ENCODE measurements at places on chromosomes 13 and 19. TPM values are rescaled to one million over a fixed set of nuclear protein-coding genes. Genes with fewer than 3 reads are reported as not detected.

ZNF544 gene
- 23.4 TPM for polyA plus RNA-seq

NUP58 gene
- polyA plus RNA-seq: 43.6 TPM

PRSS57 gene
- polyA plus RNA-seq: not detected

NCAN gene
- 1.3 TPM for polyA plus RNA-seq

TMEM150B gene
- polyA plus RNA-seq: 0.40 TPM

NLRP4 gene
- not detected for polyA plus RNA-seq

LYPD3 gene
- polyA plus RNA-seq: 10.2 TPM

B3GNT8 gene
- polyA plus RNA-seq: 1.6 TPM

ADGRE3 gene
- polyA plus RNA-seq: not detected

SNRNP70 gene
- polyA plus RNA-seq: 175 TPM

SLC25A30 gene
- polyA plus RNA-seq: 19.6 TPM

KIR2DL1 gene
- not detected for polyA plus RNA-seq

SIGLEC8 gene
- polyA plus RNA-seq: 0.19 TPM

PGLYRP2 gene
- polyA plus RNA-seq: not detected

CYP2A13 gene
- not detected for polyA plus RNA-seq

ERFL gene
- 0.12 TPM for polyA plus RNA-seq

MISP gene
- polyA plus RNA-seq: 0.07 TPM

DIRAS1 gene
- polyA plus RNA-seq: 1.6 TPM

VAV1 gene
- not detected for polyA plus RNA-seq

SLC25A41 gene
- polyA plus RNA-seq: 0.44 TPM

ZNF491 gene
- polyA plus RNA-seq: 4.0 TPM

NTF4 gene
- 2.4 TPM for polyA plus RNA-seq

- no peak for DNase-seq
These were observed 28.6 kb downstream of the PAK4 start for GRCh38 chr19:39154100-39154628.

GRCh38 chr19:4687396-4687795, 17.3 kb upstream of the MYDGF start:
- DNase-seq: no peak

- DNase-seq: no peak
These were observed 14.3 kb upstream of the F7 start for GRCh38 chr13:113091211-113091771.

- DNase-seq: no peak
These were observed 39.2 kb downstream of the STK24 start for GRCh38 chr13:98537740-98538139.

- no peak for DNase-seq
These were observed 205.5 kb upstream of the SOX21 start for GRCh38 chr13:94917824-94918223.

GRCh38 chr13:19663416-19663979, 30.0 kb downstream of the MPHOSPH8 start:
- no peak for DNase-seq

DNA sequence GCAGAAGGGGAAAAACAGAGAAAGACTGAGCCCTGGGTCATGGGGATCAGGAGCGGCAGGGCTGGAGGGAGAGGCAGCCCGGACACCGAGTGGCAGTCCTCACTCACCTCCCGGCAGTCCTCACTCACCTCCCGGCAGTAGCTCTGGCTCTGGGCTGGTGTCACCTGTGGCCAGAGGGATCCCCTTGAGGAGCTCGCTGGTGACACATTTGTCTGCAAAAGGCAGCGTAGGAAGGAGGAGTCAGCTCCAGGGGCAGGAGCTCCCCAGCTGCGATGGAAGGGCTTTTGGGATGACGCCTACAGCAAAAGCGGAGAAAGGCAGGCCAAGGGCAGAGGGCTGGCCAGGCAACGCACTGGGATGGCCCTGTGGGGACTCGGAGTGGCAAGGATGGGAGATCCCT, 739 bp downstream of the EIF3G start:
- DNase-seq: no peak

DNA sequence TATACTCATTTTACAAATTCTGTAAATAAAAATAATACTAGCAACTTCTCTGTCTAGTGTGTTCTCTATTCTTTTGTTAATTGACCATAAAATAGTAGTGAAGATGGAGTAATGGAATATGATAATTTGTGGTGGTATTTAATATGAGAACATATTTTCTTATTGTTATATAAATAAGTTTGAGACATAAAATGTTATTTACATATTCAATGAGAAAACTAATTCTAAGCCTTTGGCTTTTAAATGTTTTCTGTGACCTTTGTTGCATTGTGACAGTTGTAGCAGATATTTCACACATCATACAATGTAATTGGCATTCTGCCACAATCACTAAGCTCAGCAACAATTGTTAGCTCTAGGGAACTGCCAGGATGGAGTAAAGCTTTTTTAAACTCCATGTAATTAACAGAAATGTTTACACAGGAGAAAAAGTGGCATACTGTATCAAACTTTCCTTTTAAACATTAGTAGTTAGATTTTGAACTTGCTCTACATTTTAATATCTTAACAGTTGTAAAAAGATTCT, 562.1 kb upstream of the PCDH9 start:
- DNase-seq: no peak

DNA sequence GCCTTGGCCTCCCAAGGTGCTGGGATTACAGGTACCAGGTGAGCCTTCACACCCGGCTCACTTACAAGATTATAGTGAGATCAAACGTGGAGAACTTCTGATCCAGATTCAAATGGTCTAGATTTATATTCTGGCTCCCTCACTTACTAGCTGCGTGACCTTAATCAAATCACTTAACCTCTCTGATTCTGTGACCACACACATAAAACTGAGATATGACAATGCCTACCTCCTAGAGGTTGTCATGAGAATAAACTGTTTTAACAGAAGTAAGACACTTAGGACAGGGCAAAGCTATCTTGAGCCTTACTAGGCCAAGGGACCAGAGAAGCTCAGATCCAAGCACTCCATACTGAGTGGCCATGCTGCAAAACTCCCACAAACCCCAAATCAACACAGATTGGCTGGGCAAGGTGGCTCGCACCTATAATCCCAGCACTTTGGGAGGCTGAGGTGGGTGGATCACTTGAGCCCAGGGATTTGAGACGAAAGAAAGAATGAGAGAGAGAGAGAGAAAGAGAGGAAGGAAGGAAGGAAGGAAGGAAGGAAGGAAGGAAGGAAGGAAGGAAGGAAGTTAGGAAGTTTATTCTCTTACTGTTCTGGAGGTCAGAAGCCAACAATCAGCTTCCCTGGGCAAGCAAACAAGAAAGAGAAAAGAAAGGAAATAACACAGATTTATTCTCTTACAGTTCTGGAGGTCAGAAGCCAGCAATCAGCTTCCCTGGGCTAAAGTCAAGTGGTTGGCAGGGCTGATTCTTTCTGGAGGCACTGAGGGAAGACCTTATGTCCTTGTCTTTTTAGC, 46.1 kb upstream of the MAP3K10 start:
- DNase-seq: no peak

DNA sequence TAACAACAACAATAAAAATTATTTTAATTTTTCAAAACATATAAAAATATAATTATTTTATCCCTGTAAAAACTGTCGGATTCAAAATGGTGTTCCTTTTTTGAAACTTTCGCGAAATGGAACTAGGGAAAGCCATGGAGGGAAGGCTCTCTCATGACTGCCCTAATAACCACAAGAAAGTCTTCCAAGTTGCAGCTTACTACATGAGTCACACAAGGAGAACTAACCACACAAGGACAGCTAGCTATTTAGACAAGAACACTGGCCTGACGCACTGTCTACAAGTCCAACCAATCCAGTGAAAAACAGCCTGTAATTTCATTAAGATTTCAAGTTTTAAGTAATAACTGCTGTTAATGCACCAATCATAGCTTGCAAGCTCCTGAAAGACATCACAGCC, 319.2 kb upstream of the PCDH9 start:
- DNase-seq: no peak

DNA sequence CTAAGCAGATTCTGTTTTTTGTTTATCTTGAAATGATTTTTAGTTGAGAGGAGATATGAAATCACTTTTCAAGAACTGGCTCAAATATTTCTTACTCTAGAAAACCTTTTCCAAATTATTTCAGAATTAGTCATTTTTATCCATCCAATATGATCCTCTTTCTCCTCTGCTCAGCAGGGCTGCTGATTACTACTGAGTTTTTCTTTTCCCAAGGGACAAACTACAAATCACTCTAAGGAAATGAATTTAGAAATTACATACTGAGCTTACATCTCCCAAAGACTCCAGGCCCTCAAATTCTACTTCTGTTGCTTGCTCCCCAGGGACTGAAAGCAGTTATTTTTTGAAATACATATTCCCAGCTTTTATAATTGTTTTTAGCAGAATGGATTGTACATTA, 87.4 kb upstream of the UFM1 start:
- no peak for DNase-seq

DNA sequence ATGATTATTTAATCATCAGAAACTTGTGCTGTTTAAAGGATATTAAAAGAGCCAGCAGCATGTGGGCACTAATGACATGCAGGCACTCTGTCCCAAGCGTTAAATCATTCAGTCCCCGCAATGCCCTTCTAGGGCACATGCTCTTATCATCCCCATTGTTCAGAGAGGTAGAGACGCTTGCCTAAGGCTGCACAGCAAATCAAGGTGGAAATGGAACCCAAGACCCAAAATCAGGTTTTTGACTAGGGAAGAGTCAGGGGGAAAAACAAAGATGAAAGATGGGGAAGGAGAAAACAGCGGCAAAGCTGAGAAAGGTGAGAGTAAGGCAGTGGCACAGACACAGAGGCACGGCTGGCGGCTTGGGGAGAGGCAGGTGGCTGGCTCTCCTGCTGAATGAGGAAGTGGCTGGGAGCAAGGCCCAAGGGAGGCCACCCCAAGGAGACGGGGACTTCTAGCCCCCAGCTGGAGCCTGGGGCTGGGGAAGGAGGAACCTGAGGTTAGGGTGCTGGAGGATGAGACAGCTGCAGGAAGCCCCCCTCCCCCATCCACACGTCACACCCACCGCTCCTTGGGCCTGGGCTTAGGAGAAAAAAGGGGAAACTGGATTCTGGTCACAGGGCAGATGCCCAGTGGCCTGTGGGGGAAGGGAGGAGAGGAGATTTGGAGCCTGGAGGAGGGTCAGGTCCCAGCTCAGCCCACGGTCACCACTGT, 1.0 kb upstream of the TYROBP start:
- DNase-seq: no peak

- no peak for DNase-seq
These were observed 27.8 kb downstream of the PIN1 start for GRCh38 chr19:9862938-9863337.

DNA sequence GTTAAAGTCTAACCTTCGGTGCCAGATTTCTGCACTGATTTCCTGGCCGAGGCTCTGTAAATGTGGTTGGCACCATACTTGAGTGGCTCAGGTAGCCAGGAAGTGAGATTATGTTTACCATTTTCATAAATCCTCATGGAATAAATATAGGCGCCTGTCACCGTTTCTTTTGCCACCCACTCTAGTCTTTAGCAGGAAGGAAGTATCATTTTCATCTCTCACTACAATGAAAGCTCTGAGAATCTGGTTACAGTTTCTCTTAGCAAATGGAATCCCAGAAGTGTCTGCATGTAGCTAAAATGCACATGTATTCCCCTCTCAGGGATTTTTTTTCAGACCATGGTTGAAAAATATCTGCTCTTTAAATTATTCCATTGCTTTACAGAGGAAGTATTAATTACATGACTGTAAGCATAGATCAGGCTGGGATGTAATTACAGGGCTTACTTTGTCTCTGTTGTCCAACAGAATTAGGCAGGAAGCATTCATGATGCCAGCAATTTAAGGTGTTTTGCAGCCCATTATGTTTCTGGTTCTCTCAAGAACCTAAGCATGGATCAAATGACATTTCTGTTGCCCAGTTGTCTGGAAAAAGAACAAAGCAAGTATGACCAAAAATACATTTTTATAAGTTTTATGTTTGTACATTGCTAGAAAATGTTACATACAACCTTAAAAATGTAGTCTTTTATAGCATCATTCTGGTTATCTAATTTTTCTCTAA, 221.7 kb upstream of the SPRY2 start:
- DNase-seq: no peak

- DNase-seq: no peak
These were observed 47.4 kb downstream of the TNFRSF19 start for GRCh38 chr13:23617551-23618024.

DNA sequence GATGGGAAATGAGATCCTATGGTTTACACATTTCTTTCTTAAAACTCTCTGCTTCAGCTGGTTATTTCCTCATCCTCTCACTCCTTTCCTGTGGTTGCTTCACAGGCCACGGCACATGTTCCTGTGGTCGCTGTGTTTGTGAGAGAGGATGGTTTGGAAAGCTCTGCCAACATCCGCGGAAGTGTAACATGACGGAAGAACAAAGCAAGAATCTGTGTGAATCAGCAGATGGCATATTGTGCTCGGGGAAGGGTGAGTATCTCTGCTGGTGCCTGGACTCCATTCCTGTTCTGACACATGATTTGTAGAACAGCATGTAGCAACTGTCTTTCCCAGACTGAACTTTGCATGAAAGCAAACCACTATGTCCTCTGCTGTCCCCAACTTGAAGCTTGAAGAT, 254.2 kb downstream of the ITGBL1 start:
- no peak for DNase-seq

GRCh38 chr19:8371011-8371804, 7.3 kb downstream of the ANGPTL4 start:
- no peak for DNase-seq

DNA sequence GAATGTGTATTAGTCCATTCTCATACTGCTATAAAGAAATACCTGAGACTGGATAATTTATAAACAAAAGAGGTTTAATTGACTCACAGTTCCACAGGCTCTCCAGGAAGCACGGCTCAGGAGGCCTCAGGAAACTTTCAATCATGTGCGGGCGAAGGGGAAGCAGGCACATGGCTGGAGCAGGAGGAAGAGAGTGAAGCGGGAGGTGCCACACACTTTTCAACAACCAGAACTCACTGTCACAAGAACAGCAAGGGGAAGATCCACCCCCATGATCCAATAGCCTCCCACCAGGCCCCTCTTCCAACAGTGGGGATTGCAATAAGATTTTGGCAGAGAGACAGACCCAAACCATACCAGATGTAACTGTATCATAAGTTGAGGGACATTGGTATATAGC, 72.7 kb downstream of the IRS2 start:
- no peak for DNase-seq

GRCh38 chr13:19713186-19713965, 69.4 kb downstream of the PSPC1 start:
- no peak for DNase-seq

- DNase-seq: no peak
These were observed 3.5 kb upstream of the ZIC5 start for GRCh38 chr13:99974939-99975561.

- DNase-seq: no peak
These were observed 955 bp upstream of the ZNF709 start for GRCh38 chr19:12485571-12485970.

DNA sequence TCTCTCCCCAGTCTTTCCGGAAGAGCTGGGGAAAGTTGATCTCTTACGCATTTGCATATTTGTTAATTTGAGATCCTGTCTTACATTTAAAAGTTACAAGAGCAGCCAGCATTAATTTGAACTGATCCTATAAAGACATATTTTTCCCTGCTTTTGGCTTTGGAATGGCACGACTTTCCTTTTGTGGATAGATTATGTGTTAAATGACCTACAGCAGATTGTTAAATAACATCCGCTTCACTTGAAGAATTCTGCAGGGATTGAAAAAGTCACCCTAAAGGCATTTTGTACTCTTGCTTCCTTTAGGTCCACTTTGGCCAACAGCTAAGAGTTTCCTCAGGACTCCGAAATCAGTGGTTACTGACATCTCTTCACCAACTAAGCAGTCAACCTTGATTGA, 334.0 kb downstream of the TBC1D4 start:
- no peak for DNase-seq

- DNase-seq: no peak
These were observed 3.2 kb downstream of the CCDC122 start for GRCh38 chr13:43876366-43876765.
